ENCODE measurements at places on chromosomes 12 and 14. TPM values are rescaled to one million over a fixed set of nuclear protein-coding genes. Genes with fewer than 3 reads are reported as not detected.

DNA sequence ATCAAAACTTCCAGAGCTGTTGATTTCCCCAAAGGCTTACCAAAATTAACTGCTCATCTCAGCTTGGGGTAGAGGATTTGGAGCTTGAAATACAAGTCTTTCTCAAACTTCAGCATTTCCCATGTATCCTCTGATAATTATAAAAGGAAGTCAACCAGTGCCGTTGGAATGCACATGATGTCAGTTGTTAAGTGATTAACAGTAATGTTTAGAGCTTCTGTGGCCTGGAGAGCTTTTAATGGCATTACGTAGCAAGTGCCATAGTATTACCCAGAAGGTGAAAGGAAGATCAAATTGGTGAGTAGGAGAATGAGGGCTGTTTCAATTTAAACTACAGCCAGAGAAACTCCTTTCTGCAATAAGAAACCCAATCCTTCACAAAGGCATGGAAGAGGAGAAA is 62.5 kb upstream of the PTPRR start:
- no peak for DNase-seq

- DNase-seq = no peak
These were observed 44.5 kb upstream of the ZDHHC17 start for GRCh38 chr12:76719171-76720041.

Gene MYG1
- 34.8 TPM for total RNA-seq

- DNase-seq = no peak
These were observed 211.1 kb upstream of the DAAM1 start for GRCh38 chr14:58977366-58977765.

DNA sequence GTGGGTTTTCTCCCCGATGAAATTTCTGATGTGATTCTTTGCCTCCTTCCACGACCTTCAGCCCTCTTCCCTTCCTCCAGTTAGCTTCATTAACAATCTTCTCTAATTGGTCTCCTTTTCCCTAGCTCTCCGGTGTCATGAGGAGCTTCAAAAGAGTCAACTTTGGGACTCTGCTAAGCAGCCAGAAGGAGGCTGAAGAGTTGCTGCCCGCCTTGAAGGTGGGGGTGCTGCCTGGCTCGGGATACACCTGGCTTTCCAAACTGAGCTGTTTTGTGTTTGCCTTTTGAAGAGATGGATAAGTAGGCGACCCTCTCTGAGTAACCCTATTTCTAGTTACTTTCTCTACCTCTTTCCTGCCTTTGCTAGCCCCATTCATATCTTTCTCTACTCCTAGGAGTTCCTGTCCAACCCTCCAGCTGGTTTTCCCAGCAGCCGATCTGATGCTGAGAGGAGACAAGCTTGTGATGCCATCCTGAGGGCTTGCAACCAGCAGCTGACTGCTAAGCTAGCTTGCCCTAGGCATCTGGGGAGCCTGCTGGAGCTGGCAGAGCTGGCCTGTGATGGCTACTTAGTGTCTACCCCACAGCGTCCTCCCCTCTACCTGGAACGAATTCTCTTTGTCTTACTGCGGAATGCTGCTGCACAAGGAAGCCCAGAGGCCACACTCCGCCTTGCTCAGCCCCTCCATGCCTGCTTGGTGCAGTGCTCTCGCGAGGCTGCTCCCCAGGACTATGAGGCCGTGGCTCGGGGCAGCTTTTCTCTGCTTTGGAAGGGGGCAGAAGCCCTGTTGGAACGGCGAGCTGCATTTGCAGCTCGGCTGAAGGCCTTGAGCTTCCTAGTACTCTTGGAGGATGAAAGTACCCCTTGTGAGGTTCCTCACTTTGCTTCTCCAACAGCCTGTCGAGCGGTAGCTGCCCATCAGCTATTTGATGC is 797 bp downstream of the ESPL1 start:
- no peak for DNase-seq

GRCh38 chr12:5154091-5154490 is 110.4 kb downstream of the KCNA5 start:
- DNase-seq = no peak

Gene SMOC1
- total RNA-seq = 4.4 TPM

DNA sequence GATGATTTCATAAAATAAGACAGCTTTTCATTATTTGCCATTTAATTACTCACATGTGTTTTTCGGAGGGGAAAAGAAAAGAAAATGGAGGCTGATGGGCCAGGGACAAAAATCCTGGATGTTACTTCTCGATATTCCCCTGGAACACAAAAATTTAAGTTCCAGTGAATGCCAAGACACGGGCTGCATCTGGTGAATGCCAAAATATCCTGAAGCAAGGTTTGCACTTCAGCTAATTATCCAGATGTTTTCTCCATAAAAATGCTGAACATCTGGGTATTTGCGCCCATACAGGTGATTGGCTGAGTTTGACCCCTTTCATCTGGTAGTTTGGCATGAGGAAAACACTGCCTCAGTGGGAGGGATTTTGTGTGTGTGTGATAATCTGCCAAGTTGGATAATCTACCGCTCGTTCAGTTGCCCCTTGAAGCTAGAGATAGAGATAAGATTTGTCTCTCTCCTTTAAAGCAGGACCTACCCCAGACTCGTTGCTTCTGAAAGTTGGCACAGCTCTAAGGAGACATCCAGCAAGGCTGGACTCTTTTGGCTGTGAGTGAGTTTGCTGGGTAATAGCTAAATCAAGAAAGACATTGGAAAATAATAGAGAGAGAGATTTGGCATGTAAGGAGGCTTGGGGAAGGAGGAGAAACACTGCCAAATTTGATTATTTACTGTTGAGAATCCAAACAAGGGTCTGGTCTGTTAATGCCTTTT is 390.0 kb downstream of the EGLN3 start:
- no peak for DNase-seq

- no peak for DNase-seq
These were observed 6.8 kb downstream of the YBX3 start for GRCh38 chr12:10716277-10716676.

GRCh38 chr14:95218472-95219193 is 61.3 kb upstream of the DICER1 start:
- DNase-seq = no peak

Gene SLC17A8
- total RNA-seq = not detected

GRCh38 chr14:37969511-37969979 is 238.2 kb upstream of the SSTR1 start:
- no peak for DNase-seq

DNA sequence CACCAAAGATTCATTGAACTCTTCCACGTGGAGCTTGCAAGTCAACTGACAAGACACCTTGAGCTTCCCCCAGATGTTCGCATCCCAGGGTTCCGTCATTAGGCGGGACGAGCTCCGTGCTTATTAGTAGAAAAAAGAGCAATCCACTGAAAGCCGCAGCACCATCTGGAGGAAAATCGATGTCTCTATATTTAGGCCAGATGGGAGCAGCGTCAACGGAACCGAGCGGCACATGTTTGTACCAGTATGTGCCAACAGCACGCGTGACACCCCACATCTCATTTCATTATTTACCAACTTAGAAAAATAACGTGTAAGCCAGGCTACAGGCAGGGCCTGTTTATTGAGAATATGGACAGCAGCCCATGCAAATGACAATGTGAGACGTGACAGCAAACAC is 45.8 kb upstream of the TMEM132D start:
- no peak for DNase-seq

GRCh38 chr14:86788224-86788623 is 1204.8 kb downstream of the GALC start:
- no peak for DNase-seq

DNA sequence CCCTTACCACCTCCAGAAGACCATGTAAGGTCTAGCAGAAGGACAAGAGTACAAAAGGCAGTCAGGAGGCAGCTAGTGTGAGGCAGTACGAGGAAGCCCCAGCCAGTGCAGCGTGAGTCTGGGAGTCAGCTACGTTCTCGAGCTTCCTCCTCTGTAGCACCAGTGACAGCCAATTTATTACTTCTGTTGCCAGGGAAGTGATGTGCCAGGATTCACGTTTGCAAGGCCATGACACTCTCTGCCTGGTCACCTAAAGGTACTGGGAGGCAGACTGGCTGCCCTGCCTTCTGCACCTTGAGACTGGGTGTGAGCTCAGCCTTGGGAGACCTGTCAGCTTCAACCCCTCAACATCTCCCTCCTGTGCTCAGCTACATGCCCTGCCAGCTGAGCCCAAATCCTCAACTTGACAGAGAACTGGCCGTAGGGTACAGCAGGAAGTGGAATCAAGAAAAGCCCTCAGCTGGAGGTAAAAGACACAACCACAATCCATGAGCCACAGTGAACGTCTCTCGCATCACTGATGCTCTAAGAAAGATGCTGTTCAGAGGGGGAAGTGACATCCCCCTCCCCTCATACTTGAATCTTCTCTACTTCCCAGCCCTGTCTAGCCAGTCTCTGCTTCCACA is 182.5 kb upstream of the RGS6 start:
- no peak for DNase-seq

- peak; percentile 26 for DNase-seq
These were observed 53.1 kb downstream of the PDE3A start for GRCh38 chr12:20421421-20421820.

DNA sequence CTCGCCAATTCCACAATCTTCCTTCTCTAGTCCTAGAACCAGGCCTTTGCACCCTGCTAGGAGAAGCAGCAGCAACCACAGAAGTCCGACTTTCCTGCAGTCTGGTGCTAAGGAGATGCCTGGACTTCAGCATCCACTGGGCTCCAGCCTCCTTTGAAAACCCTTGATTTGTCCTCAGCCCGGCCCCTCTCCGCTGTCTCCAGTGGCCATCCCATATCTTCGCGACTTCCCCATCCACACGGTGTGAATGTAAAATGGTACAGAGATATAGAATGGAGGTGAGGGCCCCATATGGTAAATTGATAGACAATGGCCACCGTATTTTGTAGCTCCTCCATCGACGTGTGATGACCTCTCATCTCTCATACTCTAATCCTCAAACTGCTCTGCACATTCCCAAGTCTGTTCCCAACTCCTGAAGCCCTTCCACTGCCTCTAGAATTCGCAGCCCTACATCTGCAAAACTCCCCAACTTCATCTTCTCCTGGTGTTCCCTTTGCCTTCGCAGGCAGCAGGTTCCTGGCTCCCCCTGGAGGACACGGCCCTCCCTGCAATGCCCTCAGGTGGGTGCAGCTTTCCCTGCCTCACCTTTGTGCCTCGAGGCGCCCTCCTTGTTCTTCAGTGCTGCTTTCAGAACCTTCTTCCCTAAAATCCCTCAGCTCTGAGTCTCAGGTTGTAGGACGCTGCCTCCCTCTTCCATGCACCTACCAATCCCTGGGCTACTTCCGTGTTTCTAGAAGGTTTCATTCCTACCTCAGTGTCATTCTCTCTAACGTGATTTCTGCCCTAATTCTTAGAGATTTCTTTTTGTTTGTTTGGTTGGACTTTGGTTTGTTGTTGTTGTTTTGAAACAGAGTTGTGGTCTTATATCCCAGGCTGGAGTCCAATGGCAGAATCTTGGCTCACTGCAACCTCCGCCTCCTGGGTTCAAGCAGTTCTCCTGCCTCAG is 36.7 kb downstream of the TMBIM6 start:
- DNase-seq = peak; percentile 50

Gene NT5DC3
- 3.1 TPM for total RNA-seq

Measured in left ventricle myocardium inferior (tissue), 1 donor.